Epithelial cell of esophagus (primary cell): ENCODE measurements at places on chromosomes 2 and 18.

DNA sequence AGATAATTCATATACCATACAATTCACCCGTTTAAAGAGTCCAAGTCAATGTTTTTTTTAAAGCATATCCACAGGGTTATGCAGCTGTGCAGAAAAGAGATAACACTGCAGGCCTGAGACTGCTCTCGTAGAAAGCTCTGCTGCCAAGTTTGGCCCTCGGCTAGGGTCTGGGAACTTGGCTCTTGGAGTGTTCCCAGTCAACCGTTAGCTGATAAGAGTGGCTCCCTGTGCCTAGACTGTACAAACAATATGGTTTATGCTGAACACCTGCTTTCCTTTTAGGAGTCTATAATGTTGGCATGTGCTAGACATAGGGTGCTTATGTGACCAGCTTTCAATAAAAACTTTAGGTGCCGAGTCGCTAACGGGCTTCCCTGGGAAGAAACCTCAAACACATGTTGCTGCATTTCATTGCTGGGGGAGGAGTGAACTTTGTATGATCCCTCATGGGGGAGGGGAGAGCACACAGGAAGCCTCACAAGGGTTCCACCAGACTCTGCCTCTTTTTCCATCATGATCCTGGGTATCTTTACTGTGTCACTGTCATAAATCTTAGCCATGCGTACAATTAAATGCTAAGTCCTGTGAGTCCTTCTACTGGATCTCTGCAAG is 34.7 kb downstream of the RFX8 start:
- no peak for DNase-seq

DNA sequence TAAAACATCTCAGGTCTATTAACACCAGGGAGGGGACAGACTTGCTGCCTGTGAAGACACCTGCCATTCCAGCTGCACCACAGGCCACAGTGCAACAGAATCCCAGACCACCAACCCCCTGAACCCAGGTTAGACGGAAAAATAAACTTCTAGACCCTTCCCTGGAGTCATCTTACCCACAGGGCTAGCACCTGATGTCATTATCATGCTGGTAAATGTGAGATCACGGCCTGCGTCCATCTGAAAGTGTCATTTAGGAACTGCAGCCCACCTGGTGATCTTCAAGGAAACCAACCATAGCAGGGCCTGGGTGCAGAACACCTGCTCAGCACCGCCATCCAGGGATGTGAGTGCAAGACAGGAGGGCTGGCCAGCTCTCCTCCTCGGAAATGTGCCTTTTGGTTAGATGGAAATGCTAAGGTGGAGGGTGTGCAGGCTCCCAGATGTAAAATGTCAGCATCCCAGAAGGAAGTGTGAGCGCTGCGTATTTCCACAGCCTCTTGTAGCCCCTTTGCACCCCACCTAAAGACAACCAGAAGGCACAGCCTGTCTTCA is 80.8 kb downstream of the PTGR3 start:
- DNase-seq = no peak

GRCh38 chr18:75290737-75291358 is 80.3 kb downstream of the TSHZ1 start:
- DNase-seq = no peak

GRCh38 chr2:9984217-9984739 is 32.8 kb downstream of the GRHL1 start:
- peak; percentile 42 for DNase-seq

- DNase-seq = peak; percentile 93
These were observed 114.0 kb downstream of the NOL10 start for GRCh38 chr2:10575609-10576280.

- DNase-seq = peak; percentile 13
These were observed 34.0 kb upstream of the SLC66A3 start for GRCh38 chr2:11121099-11121822.

GRCh38 chr2:177698281-177698680 is 305.7 kb downstream of the AGPS start:
- DNase-seq = no peak

DNA sequence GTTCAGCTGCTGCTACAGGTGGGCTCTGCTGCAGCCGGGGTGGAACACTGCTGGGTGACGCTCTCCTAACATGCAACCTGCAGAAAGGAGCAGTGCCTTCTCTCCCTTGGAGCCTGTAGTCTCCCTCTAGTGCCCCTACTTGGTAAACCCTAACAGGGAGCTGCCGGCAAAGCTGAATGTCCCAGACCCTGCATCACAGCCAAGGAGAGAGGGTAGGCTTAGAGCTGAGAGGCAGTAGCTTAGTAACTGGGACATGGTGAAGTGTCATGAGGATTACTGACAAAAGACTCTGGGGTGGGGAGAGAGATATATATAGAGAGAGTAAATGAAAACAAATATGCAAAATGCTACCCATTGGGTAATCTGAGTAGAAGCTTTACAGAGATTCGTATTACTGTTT is 9.9 kb downstream of the NCAPH start:
- peak; percentile 24 for DNase-seq

DNA sequence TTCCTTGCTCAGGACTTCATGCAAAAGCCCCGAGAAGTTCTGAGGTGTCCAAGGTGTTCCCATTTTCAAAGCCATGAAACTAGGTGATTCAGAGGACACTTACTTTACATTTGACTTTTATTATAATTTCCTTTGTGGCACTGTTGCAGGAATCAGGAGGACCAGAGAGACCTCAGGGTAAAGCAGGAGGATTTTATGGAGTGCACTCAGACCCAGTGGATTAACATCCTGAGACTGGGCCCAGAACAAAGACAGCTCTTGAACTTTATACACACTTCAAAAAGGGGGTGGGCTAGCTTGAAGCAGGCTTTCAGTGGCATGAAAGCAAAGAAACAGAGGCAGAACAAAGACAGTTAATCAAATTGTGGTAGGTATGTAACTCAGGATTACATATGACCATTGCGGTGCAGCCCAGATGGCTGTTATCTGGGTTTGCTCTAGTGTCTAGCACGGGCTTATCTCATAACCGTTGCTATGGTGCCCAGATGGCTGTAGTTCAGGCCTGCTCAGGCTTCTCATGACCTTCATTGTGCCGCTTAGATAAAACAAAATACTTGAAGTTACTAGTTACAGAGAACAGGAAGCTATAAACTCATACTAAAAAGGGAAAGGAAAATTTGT is 39.4 kb downstream of the TMEM182 start:
- peak; percentile 40 for DNase-seq

GRCh38 chr2:128468186-128468920 is 149.7 kb upstream of the HS6ST1 start:
- DNase-seq = no peak

DNA sequence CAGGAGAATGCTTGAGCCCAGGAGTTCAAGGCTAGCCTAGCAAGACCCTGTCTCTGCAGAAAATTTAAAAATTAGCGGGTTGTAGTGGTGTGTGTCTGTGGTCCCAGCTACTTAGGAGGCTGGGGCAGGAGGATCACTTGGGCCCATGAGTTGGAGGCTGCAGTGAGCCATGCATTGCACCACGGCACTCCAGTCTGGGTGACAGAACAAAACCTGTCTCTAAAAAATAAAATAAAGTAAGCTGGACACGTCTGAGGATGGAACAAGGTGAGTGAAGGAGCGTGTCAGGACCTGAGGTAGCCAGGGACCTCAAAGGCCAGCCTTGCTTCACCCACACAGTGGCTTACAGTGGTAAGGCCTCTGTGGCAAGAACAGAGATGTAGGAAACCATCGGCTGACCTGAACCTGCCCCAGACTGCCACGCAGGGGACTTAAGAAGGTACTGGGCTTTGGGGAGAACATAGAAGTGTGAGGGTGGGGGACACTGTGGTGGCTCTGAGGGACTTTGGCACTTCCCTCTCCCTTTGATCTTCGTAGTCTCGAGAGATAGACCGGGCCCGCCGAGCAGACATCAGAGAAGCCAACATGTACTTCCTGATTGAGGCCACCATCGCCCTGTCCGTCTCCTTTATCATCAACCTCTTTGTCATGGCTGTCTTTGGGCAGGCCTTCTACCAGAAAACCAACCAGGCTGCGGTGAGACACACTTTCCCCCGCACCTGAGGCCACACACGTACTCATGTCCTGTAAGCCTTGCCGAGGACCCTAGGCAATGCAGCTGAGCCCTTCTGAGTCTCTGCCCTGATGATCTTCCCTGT is 7.5 kb downstream of the SLC11A1 start:
- no peak for DNase-seq

GRCh38 chr2:181536730-181537129 is 79.5 kb downstream of the ITGA4 start:
- no peak for DNase-seq

- no peak for DNase-seq
These were observed 28.1 kb upstream of the EML6 start for GRCh38 chr2:54695378-54695777.

- DNase-seq = no peak
These were observed 10.0 kb downstream of the DBI start for GRCh38 chr2:119376810-119377209.

DNA sequence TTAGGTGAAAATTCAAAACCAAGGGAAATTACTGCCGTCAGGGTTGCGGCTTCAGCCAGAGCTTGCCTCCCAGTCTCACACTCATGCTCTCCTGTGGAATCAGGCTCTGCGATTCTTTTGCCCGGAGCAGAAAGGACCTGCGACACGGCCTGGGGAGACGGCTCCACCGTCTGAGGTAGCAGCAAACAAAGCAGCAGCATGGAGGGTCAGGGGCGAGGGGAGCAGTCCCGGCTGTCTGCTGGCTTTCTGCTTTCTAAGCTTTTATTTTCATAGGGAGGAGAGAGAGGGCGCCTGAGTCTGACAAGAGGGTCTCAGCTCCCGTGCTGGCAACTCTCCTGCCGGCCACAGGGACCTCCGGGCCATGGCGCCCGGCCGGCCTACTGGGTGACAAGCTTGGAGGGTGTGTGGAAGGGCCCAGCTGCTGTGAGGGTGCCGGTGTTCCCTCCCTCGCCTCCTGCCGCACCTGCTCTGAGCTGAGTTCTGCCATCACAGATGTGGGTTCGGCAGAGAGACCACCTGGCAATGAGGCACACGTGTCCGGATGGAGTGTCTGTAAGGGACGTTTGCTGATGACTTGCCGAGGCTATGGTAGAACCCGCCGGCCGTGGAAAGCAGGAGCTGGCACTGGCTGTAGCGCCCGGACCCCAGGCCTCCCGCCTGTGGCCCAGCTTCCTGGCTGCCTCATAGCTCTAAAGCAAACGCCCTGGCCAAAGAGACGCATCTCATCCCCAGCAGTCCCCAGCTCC is 66.2 kb upstream of the CTDP1 start:
- no peak for DNase-seq

GRCh38 chr2:7672685-7673071 is 755.5 kb downstream of the RNF144A start:
- no peak for DNase-seq

GRCh38 chr2:230000118-230000841 is 68.4 kb downstream of the SLC16A14 start:
- DNase-seq = no peak

GRCh38 chr18:48745293-48745692 is 205.5 kb downstream of the SMAD7 start:
- DNase-seq = no peak

DNA sequence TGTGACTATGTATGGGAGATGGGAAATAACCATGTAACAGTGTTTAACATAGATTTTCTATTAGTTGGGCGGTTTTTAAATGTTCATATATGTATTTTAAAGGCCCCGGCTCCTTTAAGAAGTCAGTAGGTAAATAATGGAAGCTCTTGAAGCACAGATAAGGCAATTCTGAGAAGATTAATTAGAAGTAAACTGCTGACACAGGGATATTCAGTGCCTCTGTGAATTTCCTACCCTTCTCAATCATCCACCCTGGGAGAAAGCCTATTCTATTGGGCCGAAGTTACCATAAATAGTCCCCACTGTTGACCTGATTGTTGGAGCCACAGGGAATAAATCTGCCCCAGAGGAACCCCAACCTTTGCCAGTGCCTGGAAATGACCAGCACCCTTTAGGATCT is 56.8 kb upstream of the SIX3 start:
- no peak for DNase-seq

DNA sequence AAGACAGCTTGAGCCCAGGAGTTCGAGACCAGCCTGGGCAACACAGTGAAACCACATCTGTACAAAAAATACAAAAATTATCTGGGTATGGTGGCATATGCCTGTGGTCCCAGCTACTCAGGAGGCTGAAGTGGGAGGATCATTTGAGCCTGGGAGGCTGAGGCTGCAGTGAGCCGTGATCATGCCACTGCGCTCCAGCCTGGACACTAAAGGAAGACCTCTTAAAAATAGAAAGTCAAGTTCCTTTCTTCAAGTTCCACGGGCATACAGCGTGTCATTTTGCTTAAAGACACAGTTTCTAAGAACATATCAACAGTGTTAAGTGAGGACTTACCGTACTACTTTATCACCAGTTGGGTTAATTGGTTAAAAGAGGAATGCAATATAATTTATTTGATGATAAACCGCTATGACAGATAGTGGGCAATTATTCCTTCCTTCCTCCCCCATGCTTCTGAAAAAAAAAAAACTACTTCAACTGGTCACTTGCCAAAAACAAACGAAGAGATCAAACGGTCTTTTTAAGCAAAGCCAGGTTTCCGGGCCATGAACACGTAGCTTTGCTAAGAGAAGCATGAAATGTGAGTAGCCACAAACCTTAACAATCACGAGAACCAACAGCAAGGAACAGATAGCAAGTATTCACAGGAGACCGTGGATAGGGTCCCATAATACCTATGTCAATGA is 21.4 kb downstream of the AP1S3 start:
- DNase-seq = no peak

DNA sequence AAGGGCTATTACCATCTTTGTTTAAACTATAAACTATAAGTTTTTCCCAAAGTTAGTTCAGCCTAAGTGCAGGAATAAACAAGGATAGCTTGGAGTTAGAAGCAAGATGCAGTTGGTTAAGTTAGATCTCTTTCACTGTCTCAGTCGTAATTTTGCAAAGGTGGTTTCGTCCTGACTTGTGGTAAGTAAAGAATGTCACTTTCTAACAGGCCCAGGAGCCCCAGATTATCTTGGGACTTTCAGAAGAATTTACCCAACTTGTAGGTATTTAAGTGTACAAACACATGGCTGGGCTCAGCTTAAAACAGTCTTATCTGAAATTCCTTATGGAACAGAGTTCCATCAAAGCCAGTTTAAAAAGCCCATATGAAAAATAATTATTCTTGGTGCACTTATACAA is 18.3 kb upstream of the FAM98A start:
- no peak for DNase-seq

DNA sequence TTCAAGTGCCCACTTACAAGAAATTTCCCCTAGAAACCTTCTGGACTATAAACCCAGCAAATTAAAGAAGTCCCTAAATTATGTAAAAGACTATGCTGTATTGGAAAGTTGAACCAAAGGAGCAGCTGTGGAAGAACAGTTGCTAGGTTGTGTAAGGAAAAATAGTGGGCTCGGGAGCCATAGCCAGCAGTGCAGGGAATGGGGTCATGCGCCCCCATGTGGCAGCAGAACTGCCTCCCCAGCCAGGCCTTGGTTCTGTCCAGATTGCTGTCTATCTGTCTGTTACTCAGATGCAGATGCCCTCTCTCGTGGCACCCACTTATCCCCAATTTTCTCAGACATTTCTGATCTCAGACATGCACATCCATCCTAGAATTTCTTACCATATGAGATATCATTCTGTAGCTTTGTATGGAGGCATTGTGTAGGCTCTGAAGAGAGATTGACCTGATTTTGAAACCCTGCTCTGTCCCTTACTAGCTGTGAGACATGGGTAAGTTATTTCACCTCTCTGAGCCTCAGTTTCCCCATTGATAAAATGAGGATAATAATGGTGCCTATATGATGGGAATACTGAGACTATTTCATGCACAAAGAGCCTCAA is 258.3 kb downstream of the SS18 start:
- peak; percentile 37 for DNase-seq

- DNase-seq = peak; percentile 55
These were observed 637 bp upstream of the SFT2D3 start for GRCh38 chr2:127700527-127701192.

GRCh38 chr2:60527762-60528161 is 25.7 kb downstream of the BCL11A start:
- DNase-seq = no peak
